Glomerular endothelial cell (primary cell): ENCODE measurements at places on chromosomes 2 and 18. TPM values are rescaled to one million over a fixed set of nuclear protein-coding genes. Genes with fewer than 3 reads are reported as not detected.

The CHRND gene
- not detected in 2 replicates for total RNA-seq

The AMER3 gene
- total RNA-seq: not detected in 2 replicates

The OLA1 gene
- total RNA-seq: 93.5 and 135 TPM in 2 replicates

The PDE1A gene
- total RNA-seq: 0.06 TPM in 1 of 2 replicates, not detected in the other

The FOXI3 gene
- total RNA-seq: not detected in 2 replicates

The PROKR1 gene
- total RNA-seq: not detected in 2 replicates

The SCYGR4 gene
- not detected in 2 replicates for total RNA-seq
